ENCODE measurements at places on chromosomes 7 and 10.

- DNase-seq: no peak
These were observed 14.0 kb upstream of the RALA start for GRCh38 chr7:39609113-39609934.

- no peak for DNase-seq
These were observed 9.1 kb downstream of the SDHAF3 start for GRCh38 chr7:97126483-97127171.

DNA sequence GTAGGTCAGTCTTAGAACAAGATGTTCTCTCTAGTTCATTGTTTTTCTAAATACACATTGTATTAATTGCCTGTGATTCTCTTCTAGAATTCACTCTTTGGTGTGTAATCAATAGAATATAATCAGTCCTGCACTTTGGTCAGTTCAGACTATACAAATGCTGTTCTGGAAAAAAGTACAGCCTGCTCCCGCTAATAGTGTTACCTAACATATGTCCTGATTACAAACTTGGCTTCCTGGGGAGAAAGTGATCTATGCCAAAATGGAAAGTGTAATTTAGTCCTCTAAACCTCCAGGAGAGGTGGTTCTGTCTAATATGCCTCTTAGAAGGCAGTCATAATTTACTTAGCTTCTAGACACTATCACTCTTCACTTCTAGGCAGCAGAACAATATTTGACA lies 215.5 kb downstream of the SEMA3D start:
- no peak for DNase-seq

DNA sequence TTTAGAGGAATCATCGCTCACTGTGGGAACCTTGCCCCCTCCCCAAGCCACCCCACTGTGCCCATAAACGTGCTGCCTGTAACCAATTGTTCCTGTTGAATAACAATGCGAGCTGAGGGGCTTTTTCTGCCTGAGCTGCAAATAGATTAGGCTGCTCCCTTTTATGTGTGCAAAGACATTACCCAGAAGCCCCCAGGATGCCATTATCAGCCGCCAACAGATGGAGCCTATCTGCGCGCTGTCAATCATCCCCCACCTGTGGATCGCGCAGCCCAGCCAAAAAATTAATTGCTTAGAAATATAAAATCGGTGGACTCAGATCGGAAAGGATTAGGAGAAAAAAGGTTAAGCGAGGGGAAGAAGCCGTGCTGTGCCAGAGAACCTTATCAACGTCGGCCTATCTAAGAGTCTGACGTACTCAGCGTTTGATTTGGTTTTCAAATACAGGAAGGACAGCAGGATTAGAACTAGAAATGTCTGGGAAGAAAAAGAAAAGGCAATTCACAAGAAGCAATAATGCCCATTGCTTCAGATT lies 167.3 kb upstream of the MYO3A start:
- DNase-seq: no peak

- no peak for DNase-seq
These were observed 271.7 kb downstream of the TRIL start for GRCh38 chr7:28686418-28686800.

GRCh38 chr10:43396061-43396927 lies 12.7 kb downstream of the HNRNPF start:
- no peak for DNase-seq

DNA sequence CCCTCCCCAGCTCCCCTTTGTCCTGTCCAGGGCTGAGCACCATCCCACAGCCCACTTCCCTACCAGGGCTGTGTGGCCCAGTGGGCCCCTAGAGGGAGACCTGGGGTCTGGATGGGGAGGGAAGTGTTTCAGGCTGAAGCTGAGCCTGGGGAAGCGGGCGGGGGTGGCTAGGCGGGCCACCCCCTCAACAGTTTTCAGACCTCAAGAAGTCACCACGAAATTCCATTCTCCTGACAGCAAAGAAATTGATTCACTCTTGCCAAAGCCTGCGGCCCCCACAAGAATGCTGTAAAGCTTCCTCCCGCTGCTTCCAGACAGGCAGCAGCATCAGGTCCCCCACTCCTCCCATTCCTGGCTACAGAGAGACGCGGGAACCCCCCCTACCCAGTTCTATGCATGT lies 2.5 kb upstream of the LFNG start:
- DNase-seq: no peak

- no peak for DNase-seq
These were observed 43.2 kb upstream of the GSAP start for GRCh38 chr7:77459311-77459726.

DNA sequence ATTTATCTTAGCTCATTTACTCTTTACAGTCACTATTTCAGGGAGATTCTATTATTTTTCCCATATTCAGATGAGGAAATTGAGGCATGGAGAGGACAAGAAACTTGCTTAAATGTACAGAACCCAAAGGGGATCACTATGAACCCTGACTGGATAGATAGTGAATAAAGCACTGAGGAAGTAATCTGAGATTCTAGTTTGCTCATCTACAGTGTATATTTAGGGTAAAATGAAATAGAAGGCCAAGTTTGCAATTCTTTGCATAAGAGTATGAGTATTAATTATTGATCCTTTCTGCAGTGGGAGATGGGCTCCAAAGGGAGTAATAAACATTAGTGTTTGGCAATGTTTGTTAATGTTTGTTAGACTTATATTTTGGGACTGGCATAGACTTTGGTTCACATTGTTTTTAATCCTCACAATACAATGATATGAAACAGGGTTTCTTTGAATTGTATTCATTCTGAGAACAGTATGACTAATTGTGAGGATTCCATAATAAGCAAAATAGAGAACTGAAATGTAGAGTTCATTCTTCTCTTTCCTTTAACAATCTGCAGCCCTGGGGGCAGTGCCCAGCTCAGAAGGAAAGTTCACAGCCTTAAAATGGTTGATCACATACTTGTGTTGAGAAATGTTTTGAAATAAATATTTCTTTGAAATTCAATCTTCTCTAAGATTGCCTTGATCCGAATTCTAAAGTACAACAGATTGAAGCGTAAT lies 131.0 kb upstream of the ZNF804B start:
- DNase-seq: no peak

- no peak for DNase-seq
These were observed 215.3 kb downstream of the KIF20B start for GRCh38 chr10:89916468-89917215.

GRCh38 chr10:111354859-111355258 lies 278.0 kb downstream of the ADRA2A start:
- no peak for DNase-seq

- DNase-seq: no peak
These were observed 401 bp downstream of the LRRC27 start for GRCh38 chr10:132332433-132332754.

GRCh38 chr7:113321201-113321600 lies 202.8 kb upstream of the SMIM30 start:
- no peak for DNase-seq

- no peak for DNase-seq
These were observed 28.1 kb upstream of the UNCX start for GRCh38 chr7:1204460-1205140.

DNA sequence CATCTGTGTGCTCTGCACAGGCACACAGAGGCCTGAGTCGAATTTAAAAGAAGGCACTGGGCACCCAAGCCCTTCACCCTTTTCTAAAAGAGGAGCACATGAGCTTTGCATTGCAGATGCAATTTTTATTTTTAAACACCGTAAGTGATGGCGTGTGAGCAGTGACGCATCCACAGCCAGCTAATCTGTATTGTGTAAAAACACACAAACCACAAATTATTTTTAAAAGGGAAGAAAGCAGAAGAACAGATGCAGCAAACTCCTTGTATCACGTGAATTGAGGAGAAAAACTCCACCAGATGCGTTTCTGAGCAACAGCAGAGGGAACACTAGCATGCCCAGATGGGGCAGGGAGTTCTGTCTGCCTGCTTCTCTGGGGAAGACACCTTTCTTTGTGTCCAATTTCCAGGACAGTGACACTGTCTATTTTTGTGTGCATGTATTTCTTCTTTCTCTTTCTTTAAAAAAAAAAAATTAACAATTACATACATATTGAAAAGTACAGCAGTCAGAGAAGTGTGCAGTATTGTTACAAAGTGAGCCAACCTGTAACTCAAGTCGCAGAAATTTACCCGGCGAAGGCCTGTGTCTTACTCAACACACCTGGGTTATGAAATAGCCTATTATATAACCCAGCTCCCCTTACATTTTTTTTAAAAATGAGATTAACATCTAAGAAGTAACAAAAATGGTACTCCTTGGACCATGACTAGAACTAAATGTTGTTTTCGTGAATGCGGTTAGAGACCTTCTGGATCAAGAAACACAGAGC lies 39.2 kb downstream of the EEPD1 start:
- no peak for DNase-seq

DNA sequence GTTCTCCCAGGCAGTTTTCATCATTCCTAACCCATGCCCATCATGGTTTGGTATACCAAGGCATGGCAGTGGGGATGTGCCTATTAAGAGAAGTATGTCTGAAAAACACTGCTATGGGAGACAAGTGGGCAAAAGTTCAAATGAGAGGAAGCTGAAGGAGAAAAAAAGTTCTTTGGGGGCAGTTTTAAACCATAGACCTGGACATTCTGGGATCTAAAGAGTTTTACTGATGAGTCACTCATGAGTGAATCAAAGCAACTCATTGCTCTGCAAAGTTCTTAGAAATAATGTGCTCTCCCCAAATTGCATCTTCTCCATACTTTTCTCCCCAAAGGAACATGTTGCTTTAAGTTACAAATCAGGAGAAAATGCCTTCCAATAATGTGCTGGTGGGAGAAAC lies 256.9 kb upstream of the MTPN start:
- DNase-seq: no peak

DNA sequence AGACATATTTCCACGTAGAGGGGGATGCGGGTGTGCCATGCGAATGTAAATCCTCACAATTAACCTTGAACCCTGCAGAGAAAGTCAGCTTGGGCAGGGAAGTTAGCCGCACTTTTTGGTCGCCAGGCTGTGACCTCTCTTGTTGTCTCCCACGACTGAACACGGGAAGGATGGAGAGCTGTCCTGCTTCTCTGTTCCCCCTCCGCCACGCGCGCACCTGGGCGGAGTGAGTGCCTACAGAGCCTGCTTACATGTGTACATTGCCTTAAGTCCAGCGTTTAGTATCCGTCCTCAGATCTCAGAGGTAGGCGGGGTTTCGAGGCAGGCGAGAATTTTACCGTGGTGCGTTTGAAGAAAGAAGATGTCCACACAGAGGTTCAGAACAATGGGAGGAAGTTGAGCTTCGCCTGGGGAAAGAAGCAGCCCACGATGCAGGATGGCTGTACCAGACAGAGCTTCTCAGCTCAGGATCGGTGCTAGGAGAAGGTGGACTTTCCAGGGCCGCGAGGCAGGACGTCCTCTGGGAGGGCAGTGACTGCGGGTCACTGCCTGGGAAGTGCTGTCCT lies 482 bp upstream of the ERCC6 start:
- no peak for DNase-seq

DNA sequence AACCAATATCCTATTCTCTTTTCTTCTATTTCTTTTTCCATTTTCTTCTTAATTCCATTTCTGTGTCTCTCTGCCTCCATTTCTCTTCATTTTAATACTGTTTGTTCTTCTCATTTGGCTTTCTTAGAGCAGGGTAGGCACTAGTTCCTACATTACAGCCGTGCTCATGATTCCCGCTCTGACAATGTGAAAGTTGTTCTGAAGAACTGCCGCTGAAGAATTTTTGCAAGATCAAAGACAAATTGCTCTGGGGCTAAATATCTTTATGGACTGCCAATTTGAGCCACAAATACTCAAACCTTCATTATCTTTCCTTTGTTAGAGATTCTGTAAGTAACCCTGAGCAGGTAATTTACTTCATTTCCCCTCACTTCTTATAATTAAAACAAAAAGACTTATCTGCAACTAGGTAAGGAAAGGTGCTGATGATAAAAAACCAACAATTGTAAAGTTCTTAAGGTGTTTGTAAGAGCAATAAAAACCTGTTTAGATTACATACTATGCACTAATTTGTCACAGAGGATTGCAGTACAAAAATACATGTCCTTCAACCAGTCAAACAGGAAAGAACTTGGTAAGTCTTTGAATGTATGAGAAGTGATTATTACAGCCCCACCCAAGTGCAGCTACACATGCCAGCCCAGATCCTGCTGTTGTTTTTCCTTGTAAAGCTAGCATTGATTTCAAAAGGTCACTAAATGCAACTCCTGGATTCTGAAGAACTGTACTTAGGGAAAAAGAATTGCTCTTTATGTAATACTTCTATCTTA lies 127.5 kb downstream of the COL28A1 start:
- no peak for DNase-seq

- no peak for DNase-seq
These were observed 141.1 kb downstream of the ELFN1 start for GRCh38 chr7:1810961-1811849.

DNA sequence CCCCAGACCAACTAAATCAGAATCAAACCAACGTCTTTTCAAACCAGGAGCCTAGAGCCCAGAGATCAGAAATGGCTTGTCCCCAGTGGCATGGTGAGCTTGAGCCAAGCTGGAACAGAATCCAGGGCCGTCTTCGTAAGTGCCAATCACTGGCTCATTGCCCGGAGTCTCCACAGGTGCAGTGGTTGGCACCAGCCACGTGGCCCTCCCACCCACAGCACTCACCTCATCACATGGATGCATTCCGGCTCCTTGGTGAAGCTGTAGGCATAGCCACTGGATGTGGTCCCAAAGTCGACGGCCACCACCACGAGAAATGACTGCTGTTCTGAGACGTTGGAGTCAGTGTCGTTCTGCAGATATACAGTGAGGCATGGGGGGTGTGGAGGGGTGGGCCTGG lies 37.4 kb downstream of the HSPA12A start:
- DNase-seq: no peak

- DNase-seq: no peak
These were observed 146.5 kb downstream of the MAD1L1 start for GRCh38 chr7:2086229-2086628.

DNA sequence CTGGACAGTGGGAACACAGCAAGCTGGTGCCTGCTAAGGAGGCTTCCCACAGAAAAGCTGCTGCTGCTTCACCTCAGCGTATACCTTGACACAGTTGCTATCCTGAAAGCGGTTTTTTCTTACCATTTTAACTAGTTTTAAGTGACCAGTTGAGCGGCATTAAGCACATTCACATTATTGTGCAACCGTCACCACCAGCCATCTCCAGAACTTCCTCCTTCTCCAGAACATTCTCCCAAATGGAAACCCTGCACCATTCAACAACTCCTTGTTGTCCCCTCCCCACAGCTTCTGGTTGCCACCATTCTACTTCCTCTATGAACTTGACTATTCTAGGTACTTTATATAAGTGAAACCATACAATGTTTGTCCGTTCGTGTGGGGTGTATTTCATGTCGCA lies 169.9 kb downstream of the SNX10 start:
- DNase-seq: no peak

- no peak for DNase-seq
These were observed 12.4 kb downstream of the MTPN start for GRCh38 chr7:135964791-135965190.

DNA sequence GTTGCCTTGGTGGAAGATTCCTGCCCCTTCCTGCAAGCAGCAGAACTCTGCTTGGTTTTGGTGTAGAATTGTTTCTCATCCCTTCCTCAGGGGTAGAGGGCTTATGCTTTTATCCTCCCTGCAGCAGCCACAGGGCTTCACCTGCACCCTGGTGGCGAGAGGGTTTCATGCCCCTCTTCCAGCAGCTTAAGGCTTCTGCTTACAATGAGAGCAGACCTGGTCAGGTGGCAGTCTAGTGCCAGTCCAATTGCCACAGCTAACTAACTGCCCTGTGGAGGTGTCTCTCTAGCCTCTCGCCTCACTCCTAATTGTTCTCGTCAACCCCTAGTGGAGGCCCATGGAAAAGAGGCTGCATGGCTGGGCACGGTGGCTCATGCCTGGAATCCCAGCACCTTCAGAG lies 19.3 kb downstream of the ACBD7 start:
- DNase-seq: no peak
